Left colon (tissue), 2 donors: ENCODE measurements at places on chromosomes 11 and 22. TPM values are rescaled to one million over a fixed set of nuclear protein-coding genes. Genes with fewer than 3 reads are reported as not detected.

The IFTAP gene
- 4.4 TPM for total RNA-seq

The KCNQ1OT1 gene
- 1.9 TPM for total RNA-seq

The PLA2G6 gene
- 24.9 TPM for total RNA-seq

The MYBPC3 gene
- total RNA-seq, result not detected

The RPS25 gene
- 652 TPM for total RNA-seq

The WNT11 gene
- 7.9 TPM for total RNA-seq
